ENCODE measurements at places on chromosomes 16 and 17.

GRCh38 chr16:6570530-6570929 lies 762.1 kb upstream of the RBFOX1 start:
- no peak for DNase-seq

- DNase-seq: no peak
Measured at GRCh38 chr17:58436805-58437239, 19.5 kb upstream of the RNF43 start.

GRCh38 chr17:63503341-63503705 lies 19.8 kb upstream of the KCNH6 start:
- no peak for DNase-seq

DNA sequence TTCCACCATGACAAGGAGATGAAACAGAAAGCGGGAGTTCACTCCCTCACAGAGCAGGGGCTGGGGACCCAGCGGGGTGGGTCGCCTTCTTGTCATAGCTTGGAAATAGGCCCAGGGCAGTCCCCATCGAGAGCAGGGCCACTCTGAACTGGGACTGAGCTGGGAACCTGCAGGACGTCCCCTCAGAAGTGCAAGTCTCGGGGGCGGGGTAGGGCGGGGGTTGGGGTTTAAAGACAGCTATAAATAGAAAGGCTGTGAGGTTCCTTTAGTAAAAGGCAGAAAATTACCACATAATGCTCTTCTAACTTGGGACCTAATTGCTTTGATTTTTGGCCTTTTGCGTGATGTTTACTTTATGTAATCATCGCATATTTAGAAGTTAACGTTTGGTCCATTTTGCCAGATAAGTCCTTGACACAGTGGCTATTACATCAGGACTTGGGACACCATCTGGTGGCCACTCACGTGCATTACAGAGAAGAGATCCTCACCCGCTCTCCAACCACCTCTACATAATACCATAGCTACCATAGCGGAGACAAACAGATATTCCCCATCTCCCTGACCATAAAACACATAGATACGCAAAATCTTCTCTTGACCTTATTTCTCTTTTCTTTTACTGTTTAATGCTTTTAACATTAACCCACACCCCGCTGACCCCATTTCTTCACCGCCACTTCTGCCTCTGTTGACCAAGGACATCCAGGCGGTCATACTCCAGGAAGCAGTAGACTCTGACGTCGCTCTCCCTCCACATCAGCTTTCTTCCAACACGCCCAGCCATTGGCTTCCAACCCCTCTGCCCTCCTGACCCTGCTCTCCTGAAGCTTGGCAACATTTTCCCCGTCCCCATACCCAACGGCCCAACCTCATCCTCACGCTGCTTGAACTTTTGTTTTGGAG lies 27.5 kb upstream of the PIK3R6 start:
- peak; percentile 55 for DNase-seq

GRCh38 chr16:52446080-52446479 lies 100.9 kb downstream of the TOX3 start:
- DNase-seq: no peak

All from GM18507 (cell line).